ENCODE measurements at places on chromosomes 3 and 15.

GRCh38 chr15:49313650-49314049 is 109.4 kb upstream of the FGF7 start:
- DNase-seq: no peak

- DNase-seq: no peak
These were observed 38.0 kb upstream of the DPH6 start for GRCh38 chr15:35583863-35584528.

GRCh38 chr3:134904241-134904771 is 109.2 kb downstream of the EPHB1 start:
- DNase-seq: no peak

GRCh38 chr15:100092034-100092433 is 249.7 kb downstream of the ADAMTS17 start:
- no peak for DNase-seq

DNA sequence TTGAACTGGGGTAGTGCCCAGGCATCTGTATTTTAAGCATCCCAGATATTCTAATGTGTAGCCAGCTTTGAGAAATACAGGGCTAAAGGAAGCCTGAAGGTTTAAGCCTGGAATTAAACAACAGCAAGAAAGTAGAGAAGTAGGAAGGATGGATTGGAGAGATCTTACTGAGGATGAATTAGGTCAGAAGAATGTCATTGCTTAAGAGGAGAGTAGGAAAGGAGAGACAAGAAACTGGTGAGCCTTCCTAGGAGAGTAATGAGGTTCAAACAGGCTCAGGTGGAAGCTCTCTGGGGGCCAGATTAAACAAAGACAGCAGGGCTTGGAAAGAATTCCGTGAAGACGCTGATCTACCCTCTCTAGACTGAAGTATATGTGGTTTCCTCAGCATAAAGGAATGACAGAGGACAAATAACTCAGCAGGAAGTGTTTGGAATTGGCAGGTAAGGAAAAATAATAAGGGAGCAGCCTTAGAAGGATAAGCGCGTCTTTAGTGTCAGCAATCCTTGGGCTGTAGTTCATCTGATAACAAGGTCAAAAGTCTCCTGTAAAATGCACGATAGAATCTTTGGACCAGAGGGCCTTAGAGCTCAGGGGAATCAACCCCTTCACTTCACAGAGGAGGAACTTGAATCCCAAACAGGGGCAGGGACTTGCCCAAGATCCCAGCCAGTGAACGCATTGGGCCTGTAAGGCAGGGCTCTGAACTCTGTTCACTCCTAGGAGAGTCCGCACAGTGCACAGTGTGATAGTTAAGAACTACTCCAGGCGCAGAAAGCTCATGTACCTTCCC is 90.9 kb downstream of the TP63 start:
- no peak for DNase-seq

DNA sequence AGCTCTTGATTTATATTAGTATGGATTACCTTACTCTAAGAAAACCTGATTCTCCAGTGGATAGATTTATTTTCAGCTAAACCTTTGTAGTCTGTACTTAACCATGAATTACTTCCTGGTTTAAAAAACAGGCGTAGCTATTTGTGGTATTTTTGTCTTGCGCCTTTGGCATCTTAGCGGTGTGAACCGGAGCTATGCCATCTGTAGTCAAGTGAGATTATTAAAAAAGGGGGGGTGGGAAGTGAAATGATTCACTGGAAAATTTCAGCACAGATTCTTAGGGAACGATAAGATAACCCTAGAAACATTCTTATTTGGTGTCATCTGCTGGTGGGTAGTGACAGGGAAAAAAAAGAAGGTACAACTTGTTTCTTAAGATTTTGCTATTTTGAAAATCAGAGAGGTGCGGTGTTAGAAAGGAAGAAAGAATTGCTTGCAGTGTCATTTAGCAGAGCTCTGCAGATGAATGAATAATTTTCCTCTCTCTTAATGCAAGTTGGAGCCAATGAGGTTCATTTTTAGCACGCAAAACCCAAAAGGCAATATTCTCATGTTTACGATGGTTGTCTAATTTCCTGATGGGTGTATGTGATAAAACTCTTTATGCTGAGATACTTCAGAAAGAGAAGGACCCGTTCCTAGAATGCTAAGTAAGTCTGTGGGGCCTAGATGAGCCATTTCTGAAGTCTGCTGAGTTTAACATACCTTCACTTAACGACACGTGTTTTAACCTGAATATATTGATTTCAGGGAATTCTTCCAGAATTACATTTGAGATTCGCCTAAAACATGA is 44.0 kb downstream of the PSMD6 start:
- no peak for DNase-seq

GRCh38 chr15:77907824-77908751 is 169.4 kb downstream of the TBC1D2B start:
- DNase-seq: no peak

Data from COR-L47 (cell line).